ENCODE measurements at places on chromosomes 4 and X.

DNA sequence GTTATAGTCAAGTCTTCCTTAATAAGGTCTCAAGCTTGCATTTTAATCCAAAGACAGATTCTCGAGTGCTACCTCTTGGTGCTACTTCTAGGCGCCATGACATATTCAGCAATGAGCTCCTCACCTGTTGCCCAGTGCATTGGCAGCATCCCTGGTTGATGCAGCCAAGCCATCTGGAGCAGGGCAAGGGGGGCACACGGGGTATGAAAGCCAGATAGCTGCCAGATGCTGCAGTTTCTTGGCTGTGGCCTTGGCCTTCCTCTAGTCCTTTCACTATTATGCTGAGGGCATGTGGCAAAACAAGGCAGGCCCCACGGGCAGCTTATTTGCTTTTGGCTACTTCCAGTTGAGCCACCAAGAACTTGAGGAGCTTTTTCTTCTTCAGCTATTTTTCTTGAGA, 168.6 kb upstream of the PGRMC2 start:
- no peak for DNase-seq

- no peak for DNase-seq
Measured at GRCh38 chrX:41452565-41453356, 5.6 kb downstream of the NYX start.

DNA sequence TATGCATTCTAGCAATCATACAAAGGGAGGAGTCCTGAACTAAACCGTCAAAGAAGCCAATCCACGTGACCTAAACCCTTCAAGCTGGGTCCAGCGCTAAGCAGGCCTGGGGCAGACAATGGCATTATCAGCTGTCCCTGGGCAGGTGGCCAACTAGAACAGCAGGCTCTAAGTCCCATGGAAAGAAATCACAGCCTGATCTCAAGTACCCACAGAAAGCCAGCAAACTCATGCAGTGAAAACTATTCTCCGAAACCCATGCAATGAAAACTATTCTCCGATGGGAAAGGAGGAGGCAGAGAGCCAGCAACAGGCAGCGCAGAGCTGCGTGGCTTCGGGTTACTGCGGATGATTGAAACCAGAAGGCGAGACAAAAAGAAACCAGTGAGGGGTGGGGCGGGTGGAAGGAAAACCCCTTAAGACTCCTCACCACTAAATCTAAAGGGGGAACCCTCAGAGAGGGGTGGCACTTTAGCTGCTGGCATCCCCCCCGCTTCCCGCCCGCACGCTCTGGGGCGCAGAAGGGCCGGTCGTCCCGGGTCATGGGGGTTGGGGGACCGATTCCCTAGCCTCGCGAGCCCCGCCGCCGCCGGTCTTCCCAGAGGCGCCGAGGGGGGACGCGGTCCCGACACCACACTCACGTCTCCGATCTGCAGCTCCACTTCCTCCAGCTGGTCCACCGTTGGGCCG, 567 bp downstream of the C4orf46 start:
- DNase-seq: peak; percentile 14

DNA sequence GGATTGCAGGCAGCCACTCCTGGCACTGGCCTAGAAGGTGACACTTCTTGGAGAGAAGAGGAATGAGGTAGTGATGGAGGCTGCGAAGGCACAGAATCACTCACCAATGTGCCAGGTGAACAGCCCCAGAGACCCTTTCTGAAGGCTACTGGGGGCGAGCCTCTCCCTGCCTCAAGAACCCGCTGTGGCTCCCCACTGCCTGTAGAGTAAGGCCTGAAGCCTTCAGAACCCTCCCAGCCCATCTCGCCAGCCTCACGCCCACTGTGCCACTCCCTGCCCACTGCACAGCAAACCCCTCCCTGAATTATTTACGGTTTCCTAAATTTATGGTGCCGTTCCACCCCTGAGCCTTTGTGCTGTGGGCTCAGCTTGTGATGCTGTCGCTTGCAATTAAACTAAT, 24.2 kb upstream of the SORCS2 start:
- no peak for DNase-seq

DNA sequence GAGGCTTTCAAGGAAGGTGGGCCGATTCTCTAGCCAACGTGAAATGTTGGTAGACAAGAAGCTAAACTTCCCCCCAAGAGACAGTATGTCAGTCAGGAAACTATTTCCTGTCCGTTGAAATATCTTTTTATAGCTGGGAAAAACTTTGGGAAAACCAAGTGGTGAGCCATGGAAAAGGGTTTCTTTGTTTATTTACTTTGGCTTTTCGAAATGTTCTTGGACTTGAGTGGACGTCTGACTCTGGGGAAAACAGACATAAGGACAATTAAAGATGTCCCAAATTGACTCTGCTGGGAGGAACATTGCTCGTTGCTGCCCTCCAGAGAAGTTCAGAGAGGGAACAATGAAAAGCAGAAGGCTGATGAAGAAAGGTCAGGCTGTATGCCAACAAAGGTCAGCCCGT, 295.4 kb downstream of the RAPGEF2 start:
- no peak for DNase-seq

DNA sequence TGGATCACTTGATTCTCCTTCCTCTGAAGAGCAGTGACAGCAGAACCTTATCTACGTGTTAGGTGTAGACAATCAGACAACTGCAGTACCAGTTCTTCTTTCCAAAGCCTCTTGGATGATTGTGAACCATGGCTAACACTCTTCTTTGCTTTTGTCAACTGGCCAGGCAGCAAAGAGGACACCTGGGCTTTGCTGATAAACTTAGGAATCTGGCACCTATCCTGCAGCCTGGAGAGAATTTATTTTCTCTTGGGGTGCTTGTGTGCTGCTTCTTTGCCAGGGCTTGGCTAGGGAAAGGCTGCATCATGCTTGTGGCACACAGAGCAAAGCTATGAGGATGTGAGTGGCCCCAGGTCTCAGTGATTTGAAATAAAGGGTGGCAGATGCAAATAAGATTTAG, 77.4 kb downstream of the ANAPC4 start:
- DNase-seq: no peak

- no peak for DNase-seq
Measured at GRCh38 chr4:46653842-46654241, 255.2 kb downstream of the COX7B2 start.

GRCh38 chr4:76949276-76950051, at the start of gene SEPTIN11:
SEPTIN11 (plus strand) TSS chr4:76949752; CDS start chr4:76949904, 152 bp downstream.
- DNase-seq: peak; percentile 70

DNA sequence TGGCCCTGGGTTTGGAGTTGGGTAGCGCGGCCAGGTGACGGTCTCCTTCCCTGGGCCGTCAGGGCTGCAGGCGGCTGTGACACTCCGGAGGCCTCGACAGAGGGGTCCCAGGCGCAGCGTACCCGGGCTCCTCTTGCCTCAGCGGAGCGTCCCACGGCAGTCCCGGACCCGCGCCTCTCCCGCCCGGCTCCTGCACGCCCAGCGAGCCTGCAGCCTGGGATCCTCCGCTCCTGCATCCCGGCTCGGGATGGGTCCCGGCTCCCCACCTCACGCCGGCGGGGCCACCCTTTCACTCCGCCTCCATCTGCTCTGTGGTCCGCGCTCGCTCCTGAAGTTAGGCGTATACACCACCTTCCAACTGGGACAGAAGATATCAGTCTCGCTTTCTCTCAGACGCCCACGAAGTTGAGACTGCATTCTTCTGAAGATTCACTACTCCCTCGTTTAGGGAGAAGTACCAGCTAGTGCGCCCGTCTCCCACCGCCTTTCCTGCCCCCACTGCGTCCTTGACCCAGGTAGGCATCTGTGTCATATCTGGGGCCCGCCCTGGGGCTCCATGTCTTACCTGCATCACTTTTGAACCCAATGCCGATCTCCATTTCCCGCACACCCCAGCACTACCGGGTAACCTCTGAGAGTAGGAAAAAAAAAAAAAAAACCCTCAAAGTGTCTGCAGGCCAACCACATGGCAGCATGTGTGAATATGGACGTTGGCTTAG, 32.3 kb upstream of the KDR start:
- no peak for DNase-seq

DNA sequence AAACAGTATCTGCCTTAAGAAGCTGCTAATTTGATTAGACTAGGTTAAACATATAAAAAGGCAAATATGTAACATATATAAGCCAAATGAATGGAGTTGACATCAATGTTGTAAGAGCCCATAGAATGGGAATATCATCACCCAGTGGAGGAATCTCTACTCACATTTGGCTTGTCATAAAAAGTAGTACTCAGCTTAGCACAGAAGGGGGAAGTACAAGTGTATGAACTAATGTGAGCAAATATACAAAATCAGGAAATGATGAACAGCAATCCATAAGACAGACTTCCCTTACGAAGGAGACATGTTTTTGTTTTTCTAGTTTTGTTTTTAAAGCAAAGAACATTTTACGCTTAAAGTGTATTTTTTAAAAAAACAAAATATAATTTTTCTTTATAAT, 74.9 kb downstream of the MAB21L2 start:
- DNase-seq: no peak

- DNase-seq: no peak
Measured at GRCh38 chrX:117713411-117713810, 403.2 kb downstream of the KLHL13 start.

DNA sequence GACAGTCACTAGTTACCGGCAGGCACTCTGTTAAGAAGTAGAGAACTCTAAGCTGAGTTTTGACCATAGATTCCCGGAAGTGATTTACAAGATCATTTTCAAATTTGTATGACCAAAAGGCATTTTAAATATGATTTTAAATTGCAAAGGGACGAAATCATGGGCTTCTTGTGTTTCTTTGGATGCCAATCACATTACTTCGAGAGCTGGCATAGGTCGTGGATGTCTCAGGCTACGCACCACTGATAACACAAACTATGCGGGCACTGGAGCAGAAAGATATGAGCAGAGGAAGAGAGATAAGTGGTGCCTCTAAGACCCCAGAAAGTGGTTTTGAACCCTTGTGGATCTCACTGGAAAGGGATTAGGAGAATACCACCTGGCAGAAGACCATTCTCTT, 294.2 kb upstream of the FTHL17 start:
- no peak for DNase-seq
